Liver (tissue), 10 donors: ENCODE measurements at places on chromosomes 3 and 15.

DNA sequence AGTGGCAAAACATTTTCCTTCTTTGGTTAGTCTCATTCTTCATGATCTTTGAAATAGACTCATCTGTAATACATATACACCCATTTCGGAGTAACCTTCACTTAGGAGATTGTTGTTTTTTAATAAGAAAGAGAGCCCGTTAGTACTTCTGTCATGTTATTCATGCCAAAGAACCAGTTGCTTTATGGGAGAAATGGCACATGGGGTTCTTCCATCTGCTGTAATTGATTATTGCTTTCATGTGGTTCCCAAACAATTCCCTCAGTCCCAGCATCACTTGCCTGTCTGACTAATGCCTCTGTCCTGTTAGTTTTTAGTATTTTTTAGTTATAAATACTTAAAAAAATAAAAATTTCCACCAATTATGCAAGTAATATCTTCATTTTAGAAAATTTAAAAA is 33.8 kb upstream of the FAH start:
- no peak for DNase-seq
- H3K4me3 ChIP-seq, result no peak overlapping the region

DNA sequence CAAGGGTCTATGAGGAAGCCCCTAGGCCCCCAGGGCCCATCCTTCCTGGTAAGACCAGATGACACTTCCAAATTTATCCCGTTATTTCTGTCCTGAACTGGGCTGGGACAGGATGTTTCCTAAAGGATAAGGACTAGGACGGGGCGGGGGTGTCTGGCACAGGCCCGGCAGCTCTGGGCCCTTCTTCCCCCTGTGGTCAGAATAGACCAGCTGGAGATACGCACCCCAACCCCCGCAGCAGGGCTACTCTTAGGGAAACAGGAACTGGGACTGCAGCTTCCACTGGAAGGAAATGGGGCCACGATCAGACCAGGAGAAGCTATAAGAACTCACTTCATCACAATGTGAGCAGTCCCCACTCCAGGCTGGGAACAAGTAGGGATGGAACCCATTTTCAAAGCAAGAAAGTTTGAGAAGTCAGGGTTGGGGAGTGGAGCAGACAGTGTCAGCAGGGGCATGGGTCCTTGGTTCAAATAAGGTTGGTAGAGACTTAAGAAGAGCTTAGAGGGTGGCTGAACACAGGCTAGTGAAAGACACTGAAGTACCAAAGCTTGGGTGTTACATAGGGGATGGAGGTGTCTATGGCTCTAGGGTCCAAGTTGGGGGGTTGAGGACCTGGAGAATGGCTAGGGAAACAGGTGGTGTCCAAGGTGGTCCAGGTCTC is 1.1 kb downstream of the NCKIPSD start:
- H3K4me3 ChIP-seq, result peak overlapping the region; percentile 20
- peaks cover 18% of the 10 kb centered on the region for H3K36me3 ChIP-seq
- H3K4me1 ChIP-seq, result peaks cover 29% of the 10 kb centered on the region
- no peak for DNase-seq
- H3K27me3 ChIP-seq, result no peaks in the 10 kb centered on the region

- no peak overlapping the region for H3K27ac ChIP-seq
- no peaks in the 10 kb centered on the region for H3K27me3 ChIP-seq
- H3K36me3 ChIP-seq, result no peaks in the 10 kb centered on the region
- DNase-seq, result no peak
- H3K4me1 ChIP-seq, result no peaks in the 10 kb centered on the region
Observed at GRCh38 chr3:183259621-183260020, 6.6 kb downstream of the B3GNT5 start.

DNA sequence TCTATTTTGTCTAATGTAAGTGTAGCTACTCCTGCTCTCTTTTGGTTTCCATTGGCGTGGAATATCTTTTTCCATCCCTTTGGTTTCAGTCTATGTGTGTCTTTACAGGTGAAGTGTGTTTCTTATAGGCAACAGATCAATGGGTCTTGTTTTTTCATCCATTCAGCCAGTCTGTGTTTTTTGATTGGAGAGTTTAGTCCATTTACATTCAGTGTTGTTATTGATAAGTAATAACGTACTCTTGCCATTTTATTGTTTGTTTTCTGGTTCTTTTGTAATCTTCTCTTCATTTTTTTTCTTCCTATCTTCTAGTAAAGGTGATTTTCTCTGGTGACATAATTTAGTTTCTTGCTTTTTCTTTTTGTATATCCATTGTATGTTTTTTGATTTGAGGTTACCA is 97.1 kb downstream of the GLDN start:
- H3K27ac ChIP-seq, result no peak overlapping the region
- no peaks in the 10 kb centered on the region for H3K36me3 ChIP-seq
- no peak overlapping the region for H3K4me3 ChIP-seq
- no peaks in the 10 kb centered on the region for H3K4me1 ChIP-seq
- no peak for DNase-seq

GRCh38 chr3:127066635-127067034 is 83.7 kb downstream of the PLXNA1 start:
- no peaks in the 10 kb centered on the region for H3K27me3 ChIP-seq
- no peaks in the 10 kb centered on the region for H3K36me3 ChIP-seq
- H3K27ac ChIP-seq, result no peak overlapping the region
- H3K4me1 ChIP-seq, result no peaks in the 10 kb centered on the region
- DNase-seq, result no peak
